Transverse colon (tissue), 4 donors: ENCODE measurements at places on chromosomes 2 and 18.

GRCh38 chr2:98578231-98578630 lies 30.1 kb downstream of the COA5 start:
- no peak for DNase-seq

DNA sequence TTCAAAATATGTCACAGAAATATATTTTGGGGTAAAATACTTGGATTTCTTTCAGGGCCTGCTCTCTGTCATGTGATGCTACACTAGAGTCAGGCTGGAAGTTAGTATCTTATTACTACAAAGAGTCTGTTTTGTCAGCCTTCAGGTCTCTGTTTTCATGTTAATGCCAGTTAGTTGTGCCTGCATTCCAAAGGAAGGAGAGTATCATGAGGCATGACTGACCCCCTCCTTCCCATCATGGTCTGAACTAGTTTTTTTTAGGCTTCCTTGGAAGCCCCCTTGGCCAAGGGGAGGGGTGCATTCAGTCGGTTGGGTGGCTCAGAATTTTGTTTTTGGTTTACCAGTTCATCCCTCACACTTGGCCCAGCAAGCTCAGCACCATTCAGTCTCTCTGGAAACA lies 318.0 kb downstream of the ALK start:
- DNase-seq = no peak

- peak; percentile 49 for DNase-seq
Observed at GRCh38 chr2:176080540-176081375, 3.0 kb downstream of the EVX2 start.

DNA sequence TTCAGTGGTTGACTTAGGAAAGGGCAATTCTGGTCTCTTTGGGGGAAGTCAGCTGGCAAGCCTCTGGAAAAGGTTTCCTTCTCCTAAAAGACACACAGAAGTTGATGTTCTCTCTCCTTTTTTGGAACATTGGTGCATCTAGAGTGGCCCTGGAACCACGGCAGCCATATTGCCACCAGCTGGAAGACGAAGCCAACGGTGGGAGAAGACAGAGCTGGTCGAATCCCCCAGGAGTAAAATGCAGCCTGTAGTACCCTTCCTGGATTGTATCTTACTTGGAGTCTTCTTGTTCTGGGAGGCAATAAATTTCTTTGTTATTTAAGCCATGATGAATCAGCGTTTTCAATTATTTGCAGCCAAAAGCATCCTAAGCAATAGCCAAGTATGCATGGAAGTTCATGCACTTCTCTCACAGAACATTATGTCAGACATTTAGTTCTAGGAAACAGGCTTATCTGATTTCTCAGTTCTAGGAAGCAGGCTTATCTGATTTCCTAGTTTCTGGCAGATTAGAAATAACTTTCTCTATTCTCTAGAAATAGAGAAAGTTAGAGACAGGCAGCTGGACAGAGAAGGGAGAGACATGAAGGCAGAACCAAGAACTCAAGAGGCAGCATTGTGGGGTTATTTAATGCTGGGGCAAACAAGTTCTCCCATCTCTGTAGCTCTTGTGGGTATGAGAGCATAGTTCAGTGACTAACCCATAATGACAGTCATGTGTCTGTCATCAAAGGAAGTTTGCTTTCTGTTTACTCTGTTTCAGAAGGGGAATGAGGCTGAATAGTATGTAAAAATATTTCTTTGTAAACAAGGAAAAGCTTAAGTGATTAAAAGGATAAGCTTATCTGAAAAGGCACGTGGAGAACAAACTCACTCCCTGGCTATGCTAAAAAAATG lies 40.5 kb upstream of the NABP1 start:
- no peak for DNase-seq

DNA sequence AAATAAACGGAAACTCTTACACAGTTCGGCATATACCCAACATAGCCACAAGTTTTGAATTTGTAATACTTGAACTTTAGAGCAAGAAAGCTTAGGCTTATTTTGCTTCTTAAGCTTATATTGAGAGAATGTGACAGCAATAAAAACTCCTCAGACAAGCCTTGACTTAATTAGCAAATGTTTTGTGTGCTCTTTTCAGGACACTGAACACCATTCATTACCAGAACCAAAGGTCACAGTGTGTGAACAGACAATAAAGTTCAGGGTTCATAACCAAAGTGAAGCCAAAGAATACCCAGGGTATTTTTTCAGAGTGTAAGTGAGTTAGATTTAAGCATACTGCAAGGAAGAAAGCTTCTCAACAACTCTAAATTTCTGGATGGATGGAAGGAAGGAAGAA lies 605.8 kb downstream of the METTL4 start:
- no peak for DNase-seq

DNA sequence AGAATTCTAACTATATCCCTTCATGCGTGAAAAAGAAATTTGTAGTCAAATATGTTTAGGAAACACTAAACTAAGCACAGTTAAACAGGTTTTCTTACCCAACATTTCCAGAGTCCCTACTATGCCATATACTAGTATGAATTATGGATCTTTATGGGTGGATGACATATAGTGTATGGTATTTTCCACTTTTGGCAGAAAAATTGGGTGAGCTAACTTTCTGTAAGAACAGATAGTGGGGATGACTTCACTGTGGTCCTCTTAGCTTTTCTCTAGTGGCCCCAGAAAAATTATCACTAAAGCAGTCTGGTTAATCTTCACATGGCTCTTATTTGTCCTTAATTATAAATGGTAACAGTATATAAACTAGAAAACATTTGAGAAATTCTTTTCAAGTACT lies 240.0 kb upstream of the GULP1 start:
- no peak for DNase-seq
